Activated CD8-positive, alpha-beta memory T cell treated with anti-CD3 and anti-CD28 coated beads for 4 hours (primary cell): ENCODE measurements at places on chromosomes 1 and 21.

- DNase-seq, result no peak
These were observed 142.4 kb downstream of the ZNF281 start for GRCh38 chr1:200267458-200267857.

DNA sequence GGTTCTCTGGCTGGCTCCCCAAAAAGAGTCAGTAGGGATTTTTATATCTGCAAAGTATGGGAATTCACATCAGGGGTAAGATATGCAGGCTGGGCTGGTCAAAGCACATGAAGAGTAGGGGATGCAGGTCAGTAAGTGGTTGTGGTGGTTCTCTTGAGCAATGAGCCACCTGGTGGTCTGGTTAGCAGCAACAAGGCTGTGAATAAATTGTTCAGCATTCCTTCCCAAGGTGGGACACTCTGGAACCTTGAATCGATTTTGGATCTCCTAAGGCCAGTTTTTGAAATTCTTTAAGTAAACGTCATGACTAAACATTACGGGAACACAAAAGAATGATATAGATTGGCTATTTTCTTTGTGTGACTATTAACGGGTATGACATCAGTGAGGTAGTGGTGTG, 563.0 kb upstream of the NEGR1 start:
- no peak for DNase-seq

DNA sequence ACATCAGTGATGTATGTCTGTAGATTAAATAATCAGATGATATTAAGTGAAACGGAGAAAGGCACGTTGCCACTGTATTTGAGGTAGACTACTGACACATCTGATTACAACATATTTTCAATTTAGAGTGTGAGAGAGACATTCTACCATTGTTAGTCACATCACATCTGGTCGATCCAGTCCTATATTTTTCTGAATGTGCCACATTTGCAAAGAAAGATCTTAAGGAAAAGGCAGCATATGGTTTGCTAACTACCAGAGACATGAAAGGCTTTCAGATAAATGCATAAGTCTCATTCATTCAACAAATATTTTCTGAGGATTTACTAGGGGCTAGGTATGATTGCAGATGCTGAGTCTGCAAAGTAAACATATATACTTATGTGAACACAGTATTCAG, 114.3 kb upstream of the RUNX1 start:
- no peak for DNase-seq

DNA sequence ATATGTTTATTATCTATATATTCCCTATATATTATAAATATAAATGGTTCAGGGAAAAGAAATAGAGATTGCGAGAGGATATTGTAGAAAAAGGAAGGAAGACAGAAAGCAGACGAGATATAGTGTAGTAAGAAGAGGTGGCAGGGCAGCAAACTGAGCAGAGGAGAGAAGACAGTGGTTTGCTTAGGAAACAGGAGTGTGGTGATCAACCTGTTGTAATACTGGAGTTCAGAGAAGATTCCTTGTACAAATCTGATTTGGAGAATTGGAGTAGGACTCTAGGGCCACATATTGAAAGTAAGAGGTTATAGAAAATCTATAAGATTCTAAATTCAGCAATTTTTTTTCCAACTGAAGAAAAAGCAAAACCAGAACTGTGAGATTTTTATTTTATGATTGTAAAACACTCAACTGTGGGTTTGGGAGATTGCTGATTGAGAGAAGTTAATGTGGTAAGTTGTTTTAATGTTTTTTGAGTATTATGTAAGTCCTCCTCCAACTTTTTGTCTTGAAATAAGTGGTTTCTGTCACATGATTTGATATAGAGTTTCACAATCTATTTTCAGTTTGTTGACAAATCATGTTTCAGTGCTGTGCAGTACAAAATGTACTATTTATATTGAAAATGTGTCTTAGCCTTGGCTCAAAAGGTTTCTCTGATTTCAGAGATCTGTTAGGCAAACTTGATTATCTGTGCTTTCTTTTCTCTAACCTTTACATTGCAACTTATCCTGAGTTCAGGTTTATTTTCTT, 9.6 kb upstream of the AMY2B start:
- DNase-seq, result no peak

DNA sequence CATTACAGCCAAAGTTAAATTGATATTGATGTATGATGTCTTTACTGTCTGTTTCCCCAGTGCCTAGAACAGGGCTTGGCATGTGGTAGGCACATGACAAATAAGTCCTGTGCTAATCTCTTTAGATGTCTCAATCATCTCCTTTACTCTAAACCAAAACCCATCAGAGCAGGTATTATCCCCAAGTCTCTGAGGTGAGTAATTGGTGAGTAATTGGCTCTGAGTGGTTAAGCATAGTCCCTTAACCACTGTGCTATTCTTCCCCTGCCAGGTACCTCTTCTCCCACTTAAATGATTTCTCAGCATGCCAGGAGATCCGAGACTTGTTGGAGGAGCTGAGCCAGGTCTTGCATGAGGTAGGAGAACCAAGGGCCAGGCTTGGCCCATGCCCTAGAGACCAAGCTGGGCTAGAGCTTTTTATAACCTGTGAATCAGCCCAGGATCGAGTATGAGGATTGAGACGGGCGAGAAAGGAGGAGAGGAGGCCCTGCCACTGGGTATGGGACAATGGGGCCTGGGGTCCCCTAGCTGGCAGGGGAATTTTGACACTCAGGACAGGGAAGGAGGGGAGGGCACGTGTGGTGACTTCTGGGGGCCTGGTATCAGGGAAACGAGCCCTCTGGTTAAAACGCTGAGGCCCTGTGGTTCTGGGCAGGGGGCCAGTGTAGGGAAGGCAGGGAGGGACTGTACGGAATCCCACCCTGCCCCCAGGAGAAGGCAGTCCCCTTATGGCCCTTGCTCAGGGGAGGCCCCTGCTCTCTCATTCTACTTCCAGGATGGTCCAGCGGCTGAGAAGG, 4.5 kb downstream of the CNKSR1 start:
- DNase-seq, result no peak

DNA sequence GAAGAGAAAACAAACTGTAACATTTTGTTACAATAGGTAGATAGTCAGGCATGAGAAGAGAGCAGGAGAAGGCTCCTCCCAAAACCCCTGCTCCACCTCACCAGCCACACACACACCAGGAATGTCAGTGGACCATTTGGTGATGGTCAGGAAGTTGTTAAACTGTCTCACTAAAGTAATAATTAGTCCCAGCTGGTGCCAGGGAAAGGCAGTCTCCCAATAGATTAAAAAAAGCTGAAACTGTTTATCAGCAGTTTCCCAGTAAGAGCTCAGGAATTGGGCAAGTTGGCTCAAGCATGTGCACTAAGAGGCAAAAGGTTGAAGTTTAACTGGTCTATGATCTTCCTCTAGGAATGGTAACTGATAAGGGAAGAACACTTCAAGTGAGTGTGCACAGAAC, 249.6 kb downstream of the COL11A1 start:
- DNase-seq, result no peak

DNA sequence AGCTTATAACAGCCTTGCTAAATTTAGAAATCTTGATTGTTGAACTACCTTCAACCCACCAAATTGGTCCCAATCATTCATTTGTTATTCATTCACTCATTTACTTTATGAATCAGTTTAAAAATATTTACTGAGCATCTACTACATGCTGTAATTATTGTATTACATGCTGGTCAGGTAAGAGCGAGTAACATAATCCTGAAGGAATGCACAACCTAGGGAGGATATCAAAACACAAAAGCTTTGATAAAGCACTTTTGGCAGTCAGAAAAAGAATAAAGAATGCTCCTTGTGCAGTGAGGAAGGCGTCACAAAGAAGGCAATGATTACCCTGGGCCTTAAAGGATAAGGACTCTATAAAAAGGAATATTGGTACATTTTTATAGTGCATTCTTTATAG, 518.9 kb upstream of the NR5A2 start:
- no peak for DNase-seq

- DNase-seq, result no peak
These were observed 187.6 kb downstream of the PBX1 start for GRCh38 chr1:164746632-164747031.

DNA sequence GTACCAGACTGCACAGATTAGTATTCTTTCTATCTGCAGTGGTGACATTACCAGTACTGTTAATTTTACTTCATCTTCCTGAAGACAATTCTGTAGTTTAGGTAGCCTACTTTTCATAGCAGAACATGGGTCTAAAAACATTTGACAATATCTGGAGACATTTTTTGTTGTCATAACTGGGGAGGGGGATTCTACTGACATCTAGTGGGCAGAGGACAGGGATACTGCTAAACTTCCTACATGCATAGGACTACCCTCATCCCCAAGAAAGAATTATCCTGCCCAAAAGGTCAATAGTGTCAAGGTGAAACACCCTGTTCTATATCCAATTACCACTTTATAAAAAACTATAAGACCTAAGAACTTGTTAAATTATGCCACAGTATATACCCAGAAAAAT, 3.4 kb upstream of the ARHGAP29 start:
- no peak for DNase-seq

DNA sequence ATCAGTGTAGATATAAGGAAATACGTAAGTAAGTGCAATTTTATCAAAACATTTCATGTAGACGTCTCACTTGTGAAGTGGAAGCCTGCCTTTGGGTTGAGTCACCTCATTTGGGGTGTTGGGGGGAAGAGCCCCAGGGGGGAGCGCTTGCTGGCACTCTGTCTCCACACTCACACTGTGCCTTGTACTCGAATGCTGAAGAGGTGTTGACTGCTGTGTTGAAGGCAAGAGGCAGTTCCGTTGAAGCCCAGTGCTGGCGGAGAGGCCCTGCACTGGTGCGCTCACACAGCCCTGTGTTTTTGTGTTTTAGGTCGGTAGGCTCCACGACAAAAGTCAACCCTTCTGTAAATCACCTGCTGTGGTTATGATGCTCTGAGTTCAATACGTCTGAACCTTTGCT, 131.9 kb upstream of the COL6A1 start:
- DNase-seq, result no peak

GRCh38 chr1:44885406-44885805, 42.4 kb upstream of the PTCH2 start:
- DNase-seq, result no peak

DNA sequence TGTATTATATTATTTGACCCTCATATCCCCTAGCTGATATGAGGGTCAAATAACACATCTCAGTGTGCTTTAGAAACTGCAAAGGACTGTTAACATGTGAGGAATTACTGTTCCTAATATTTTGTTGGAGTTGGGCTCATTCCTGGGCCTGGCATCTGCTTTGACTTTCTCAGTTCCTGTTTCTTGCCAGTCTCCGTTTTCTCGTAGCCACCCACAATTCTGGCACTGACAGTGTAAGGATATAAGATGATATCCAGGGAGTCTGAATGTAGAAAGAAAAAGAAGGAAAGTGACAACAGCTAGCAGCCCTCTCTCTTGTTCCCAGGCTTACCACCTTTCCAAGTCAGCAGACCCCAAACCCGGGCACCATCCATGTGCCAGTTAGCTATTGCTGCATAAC, 54.4 kb upstream of the SCMH1 start:
- DNase-seq, result no peak

DNA sequence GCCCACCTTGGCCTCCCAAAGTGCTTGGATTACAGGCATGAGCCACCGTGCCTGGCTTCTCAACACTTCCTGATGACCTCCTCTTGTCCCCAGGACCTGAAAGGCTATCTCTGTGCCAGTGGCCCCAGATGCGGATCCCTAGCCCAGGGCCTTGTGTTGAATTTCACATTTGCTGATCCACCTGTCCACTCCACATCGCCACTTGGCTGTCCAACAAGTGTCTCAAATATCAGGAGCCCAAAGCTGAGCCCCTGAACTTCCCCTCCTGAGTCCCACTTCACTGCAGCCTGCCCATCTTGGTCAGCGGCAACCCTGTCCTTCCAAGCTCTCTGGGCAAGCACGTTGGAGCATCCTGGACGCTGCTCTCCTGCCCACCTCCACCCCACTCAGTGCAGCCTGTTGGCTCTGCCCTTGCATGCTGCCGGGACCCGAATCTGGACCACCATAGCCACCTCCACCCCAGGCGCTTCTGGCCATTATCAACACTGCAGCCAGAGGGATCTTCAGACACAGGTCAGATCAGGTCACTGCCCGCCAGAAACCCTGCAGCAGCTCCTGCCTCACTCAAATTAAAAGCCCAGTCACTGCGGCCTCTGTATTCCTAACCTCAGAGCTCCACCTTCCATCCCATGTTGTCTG, 352.5 kb upstream of the VAMP3 start:
- DNase-seq, result no peak

DNA sequence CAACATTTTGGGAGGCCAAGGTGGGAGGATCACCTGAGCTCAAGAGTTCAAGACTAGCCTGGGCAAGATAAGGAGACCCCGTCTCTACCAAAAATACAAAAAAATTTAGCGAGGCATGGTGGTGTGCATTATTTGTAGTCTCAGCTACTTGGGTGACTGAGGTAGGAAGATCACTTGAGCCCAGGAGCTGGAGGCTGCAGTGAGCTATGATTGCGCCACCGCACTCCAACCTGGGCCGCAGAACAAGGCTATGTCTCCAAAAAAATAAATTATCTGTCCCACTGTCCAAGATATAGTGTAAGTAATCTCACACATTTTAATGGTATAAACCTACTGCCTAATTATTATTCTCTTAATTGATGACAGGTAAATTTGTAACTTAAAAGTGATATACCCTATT, 12.8 kb downstream of the ARID4B start:
- no peak for DNase-seq

GRCh38 chr1:201660931-201661822, 122.2 kb downstream of the NAV1 start:
- DNase-seq, result no peak

DNA sequence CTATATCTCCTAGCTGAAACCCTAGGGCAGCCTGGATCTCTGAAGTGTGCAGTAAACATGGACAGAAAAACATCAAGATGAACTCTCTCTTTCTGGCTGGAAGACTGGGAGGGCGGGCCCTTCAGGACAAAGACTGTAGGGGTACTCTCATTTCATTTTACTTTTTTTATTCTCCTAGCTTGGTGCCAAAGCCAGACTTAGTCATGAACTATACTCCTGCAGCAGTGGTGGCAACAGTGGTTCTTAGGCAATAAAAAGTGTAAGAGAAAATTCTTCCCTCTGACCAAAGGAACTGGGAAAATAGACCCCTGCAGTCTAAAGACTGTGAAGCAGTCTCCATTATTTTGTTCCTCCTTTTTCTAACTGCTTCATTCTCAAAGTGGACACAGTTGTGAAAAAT, 213.8 kb upstream of the JUN start:
- no peak for DNase-seq

DNA sequence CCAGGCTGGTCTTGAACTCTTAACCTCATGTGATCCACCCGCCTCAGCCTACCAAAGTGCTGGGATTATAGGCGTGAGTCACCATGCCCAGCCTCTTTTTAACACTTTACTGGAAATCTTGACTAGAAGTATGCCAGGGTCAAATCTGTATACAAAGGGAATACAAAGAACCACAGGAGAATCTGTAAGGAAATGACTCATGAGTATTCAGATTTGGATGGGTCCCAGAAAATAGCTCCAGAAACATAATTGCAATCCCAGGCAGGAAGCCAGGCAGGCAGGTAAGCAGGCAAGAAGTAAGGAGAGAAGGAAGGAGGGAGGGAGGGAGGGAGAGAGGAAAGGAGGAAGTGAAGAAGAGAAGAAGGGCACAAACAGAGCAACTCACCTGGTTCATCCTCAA, 22.8 kb upstream of the TIAM1 start:
- no peak for DNase-seq

- DNase-seq, result no peak
These were observed 869.8 kb upstream of the B3GALT2 start for GRCh38 chr1:194056169-194056568.
